Natural killer cell treated with Interleukin-12 subunit alpha and Interleukin-12 subunit beta and Interleukin-15 and Interleukin-18, amount 100 ng/mL, for 72 hours (primary cell): ENCODE measurements at places on chromosomes 3 and 15. TPM values are rescaled to one million over a fixed set of nuclear protein-coding genes. Genes with fewer than 3 reads are reported as not detected.

- DNase-seq = no peak
Measured at GRCh38 chr3:98012979-98013378, 22.1 kb downstream of the GABRR3 start.

DNA sequence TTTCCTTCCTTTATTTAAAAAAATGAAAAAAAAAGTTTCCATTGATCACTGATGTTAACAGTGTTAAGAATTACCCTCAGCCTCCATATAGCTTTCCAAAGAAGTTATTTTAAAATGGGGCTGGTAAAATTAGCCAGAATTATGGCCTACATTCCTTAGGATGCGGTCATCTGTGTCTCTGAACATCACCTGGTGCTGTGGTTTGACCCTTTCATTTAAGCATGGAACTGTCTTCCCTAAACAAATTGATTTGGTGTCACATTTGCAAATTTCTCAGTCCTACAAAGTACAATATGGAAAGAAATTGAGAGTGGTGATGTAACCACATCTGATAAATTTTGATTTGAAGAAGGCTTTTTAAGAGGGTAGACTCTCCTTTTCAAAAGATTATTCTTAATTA, 40.3 kb upstream of the ZPLD1 start:
- no peak for DNase-seq

DNA sequence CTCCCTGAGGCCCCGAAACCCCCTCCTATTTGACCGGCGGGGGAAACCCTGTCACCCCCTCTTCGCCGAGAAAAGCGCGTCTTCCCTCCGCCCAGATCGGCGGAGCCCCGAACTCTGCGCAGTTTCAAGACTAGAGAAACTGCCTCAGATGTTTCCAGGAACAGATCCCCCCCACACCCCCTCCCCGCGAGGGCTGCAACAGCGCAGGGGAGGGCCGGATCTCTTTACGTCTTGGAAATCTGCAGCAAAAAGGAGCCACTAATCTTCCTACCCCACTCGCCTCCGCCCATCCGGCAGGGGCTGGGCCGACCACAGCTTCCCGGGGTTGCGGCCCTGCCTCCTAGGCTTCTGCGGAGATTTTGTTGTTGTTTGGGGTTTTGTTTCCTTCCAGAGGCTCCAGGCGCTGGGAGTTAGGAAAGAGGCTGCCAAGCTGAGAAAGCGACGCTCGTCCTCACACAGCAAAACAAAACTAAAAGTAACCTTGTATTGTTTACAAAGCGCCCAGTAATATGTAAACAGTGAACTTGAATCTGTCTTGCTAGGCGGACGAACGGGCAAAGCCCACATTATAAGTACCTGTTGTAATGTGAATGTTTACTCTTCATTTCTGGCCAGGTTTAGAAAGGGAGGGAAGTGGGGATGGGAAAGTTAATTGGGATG, 2.2 kb downstream of the FOXB1 start:
- no peak for DNase-seq

DNA sequence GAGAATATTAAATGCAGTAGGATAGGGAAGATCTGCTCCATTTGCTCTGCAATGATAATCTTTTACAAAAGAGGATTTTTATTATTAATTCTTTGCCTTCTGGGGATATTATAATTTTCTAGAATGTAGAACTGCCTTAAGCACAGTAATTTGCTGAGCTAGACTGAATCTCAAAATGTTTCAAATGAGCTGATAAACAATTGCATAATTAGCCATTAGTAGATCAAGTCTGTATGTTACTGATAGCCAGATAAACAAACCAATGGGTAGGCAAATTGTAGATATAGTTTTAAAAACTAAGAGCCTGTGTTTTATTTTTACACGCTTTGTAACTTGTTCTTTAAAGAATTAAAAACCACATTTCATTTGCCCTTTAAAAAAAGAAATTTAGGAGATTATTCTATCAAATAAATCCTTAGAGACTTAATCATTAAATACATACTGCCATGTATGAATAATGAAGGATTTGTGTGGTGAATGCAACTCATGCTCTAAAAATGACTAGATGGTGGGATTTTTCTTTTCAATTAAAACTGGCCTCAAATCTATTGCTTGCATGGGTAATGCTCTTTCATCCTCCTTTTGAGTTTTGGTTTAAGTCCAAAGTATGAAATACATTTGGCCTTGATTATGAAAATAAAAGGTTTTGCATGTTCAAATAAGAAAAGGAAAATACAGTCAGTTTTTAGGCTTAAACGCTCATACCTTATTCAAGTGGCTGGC, 32.6 kb upstream of the NANOGP8 start:
- no peak for DNase-seq

Gene OR4F15
- not detected for total RNA-seq

Gene ROBO2
- not detected for total RNA-seq

- DNase-seq = no peak
Measured at GRCh38 chr15:81785181-81785580, 260.6 kb downstream of the MEX3B start.

Gene CPLX3
- 0.43 TPM for total RNA-seq

GRCh38 chr3:29373131-29373680, 92.3 kb downstream of the RBMS3 start:
- no peak for DNase-seq

DNA sequence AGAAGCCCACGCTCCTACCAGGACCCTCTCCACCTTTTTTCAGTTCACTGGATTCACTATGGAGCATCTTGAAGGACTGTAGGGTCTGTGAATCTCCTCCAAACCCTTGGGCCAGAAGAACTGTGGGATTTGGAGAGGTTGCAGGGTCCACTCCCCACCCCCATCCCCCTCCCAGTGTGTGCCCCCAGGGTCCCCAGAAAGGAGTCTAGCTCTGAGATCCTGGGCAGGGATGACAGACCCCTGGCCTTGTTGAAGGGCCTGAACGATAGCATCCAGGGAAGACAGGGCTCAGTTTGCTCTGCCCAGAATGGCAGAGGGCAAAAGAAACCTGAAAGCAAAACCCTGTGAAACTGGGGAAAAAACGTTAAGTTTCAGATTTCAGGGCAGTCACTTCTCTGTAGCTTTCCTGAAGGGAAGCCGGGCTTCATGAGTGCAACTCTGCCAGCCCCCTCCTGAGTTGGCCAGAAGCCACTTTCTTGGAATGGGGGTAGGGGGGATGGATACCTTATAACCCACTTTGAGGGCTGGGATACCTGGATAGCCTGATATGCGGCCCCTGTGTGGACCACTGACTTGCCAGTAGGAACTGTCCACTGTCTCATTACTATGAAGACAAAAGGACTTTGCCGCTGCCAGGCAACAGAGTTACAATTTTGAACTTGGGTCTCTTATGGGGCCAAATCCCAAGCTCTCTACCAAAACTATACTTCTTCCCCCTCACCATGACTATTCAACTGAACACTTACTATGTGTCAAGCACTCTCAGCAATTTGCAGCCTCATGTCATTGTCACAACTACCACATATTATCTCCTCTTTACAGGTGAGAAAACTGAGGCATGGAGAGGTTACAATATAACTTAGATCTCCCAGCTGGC, 1.6 kb upstream of the CISH start:
- no peak for DNase-seq

- peak; percentile 68 for DNase-seq
Measured at GRCh38 chr3:106609666-106610301, 741.0 kb upstream of the CBLB start.

DNA sequence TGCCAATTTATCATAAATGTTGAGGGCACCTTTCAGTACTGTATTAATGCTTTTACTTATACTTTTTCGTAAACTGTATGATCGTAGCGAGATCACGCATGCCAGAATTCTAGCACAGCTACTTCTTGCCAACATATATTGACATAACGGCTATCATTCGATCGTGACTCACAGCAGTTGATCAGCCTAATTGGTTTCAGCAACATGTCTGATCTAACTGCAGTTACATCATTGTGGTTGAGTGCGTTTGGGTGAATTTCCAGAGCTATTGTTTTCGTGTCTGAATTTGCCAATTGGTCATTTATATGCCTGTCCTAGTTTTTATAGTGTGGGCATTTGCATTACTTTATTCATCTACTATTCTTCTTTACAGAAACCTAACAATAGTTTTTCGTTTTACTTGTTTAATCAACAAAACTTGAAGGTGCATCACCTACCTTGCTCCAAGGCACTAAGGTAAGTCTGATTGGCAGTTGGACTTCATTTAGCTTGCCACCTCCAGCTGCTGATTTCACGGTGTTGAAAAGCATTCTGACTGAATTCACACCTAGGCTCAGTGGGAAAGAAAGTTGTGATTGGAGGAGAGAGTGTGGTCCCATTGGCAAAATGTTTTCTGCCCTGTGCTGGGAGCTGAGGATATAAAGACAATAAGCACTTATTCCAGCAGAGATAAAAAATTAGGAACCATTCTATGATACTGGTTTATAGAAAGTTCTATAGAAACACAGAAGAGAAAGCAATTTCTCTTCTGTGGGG, 120.9 kb upstream of the RGMA start:
- no peak for DNase-seq

Gene PROK2
- not detected for total RNA-seq

Gene HTR3E
- total RNA-seq = not detected

Gene IQCF5
- total RNA-seq = not detected

- DNase-seq = no peak
Measured at GRCh38 chr3:86244905-86245304, 746.0 kb downstream of the VGLL3 start.

DNA sequence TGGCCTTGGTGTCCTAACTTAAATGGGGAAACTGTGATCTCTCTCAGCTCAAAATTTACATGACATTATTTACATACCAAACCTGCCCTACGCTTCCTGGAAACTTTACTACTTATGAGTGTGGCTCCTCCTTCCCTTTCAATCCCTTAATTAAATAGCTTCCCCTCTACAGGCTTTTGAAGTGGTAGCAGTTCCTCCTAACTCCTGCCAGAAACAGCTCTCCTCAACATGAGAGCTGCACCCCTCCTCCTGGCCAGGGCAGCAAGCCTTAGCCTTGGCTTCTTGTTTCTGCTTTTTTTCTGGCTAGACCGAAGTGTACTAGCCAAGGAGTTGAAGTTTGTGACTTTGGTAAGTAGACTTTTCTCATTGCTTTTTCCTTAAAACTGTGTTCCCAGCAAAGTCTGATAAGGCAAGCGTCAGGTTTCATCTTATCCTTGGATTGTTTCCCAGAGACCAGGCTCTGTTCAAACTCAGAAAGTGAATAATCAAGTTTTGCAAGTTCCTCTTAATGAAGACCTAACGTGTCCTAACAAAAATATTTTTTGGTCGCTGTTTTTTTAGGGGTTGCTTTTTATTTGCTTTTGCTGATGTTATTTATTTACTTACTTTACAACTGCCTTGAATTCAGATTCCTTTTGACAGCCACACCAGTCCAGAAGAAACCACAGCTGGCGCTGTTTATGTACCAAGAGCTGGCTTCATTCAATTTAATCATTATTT, at the start of gene ACP3:
Gene ACP3, plus strand, starts transcription at position 179 of the 720 bp plus-strand sequence. Its CDS starts 50 bp downstream, at position 229.
- no peak for DNase-seq

GRCh38 chr3:110343945-110344344, 727.7 kb upstream of the NECTIN3 start:
- no peak for DNase-seq

DNA sequence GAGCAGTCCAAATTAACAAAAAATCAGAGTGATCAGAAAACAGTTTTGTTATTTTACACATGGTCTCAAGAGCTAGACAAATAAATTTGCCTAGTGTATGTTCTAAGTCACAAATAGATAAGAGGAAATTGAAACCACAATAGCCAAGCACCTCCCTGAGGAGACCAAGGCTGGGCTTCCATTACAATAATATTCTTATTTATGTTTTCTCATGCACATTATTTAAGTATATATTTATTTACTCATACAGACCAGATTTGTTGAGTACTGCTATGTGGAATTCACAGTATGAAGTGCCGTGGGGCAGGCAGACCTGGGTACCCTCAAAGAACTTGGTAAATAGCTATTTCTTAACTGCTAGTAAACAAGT, 242.3 kb upstream of the ICE2 start:
- DNase-seq = no peak

DNA sequence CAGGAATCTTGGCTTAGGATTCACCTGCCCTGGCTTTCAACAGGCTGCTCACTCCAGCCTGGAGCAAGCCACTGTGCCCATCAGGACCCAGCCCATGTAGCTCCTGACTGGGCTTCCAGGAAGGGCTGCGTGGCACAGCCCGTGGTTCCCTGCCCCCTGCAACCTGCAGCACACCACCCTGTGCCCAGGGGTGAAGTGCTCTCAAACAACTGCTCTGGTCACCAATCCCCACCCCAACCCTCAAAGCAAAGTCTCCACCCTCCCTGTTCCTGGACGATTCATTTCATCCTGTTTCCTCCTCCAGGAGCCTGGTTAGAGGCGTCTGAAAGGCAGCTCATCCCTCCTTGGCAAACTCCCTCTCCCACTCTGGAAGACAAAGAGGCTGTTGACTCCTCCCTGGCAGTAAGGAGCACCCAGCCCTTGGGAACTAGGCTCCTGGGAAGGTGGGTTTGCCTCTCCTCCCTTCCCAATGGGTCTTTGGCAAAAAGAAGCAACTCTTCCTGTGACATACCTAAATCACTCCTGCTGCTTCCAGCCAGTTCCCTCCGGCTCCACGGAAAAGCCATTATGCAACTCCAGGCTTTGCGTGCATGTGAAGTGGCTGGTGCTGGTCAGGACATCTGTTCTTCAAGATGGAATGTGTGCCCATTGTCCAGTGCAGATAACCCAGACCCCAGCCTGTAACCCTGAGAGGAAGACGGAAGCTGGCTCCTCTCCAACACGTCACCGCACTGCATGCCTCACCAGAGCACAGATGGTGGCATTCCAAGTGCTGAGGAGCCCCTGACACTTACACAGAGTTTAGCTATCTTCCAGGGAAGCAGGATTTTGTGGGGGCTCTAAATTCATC, 29.1 kb upstream of the VIPR1 start:
- DNase-seq = no peak

DNA sequence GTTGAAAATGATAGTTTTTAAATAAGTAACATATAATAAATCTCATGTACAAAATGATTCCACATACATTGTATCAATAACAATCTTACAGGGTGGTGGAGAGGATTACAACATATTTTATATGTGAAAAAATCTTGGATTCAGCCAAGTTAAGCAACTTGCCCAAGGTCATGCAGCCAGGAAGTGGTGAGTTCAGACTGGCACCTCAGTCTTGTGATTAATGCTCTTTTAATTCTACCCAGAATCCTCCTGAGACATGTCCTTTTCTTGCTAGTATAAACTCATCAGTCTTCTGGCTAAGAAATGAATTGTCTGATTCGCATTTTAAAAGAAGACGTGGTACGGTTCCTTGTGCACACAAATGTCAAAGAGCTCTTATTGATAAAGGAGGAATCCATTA, 4.5 kb upstream of the MYRIP start:
- no peak for DNase-seq

Gene EFHB
- 0.78 TPM for total RNA-seq

Gene VGLL3
- not detected for total RNA-seq

- no peak for DNase-seq
Measured at GRCh38 chr3:105158286-105158685, 208.4 kb upstream of the ALCAM start.

Gene IFT80
- total RNA-seq = 15.7 TPM
